ENCODE measurements at places on chromosomes 6 and 20.

DNA sequence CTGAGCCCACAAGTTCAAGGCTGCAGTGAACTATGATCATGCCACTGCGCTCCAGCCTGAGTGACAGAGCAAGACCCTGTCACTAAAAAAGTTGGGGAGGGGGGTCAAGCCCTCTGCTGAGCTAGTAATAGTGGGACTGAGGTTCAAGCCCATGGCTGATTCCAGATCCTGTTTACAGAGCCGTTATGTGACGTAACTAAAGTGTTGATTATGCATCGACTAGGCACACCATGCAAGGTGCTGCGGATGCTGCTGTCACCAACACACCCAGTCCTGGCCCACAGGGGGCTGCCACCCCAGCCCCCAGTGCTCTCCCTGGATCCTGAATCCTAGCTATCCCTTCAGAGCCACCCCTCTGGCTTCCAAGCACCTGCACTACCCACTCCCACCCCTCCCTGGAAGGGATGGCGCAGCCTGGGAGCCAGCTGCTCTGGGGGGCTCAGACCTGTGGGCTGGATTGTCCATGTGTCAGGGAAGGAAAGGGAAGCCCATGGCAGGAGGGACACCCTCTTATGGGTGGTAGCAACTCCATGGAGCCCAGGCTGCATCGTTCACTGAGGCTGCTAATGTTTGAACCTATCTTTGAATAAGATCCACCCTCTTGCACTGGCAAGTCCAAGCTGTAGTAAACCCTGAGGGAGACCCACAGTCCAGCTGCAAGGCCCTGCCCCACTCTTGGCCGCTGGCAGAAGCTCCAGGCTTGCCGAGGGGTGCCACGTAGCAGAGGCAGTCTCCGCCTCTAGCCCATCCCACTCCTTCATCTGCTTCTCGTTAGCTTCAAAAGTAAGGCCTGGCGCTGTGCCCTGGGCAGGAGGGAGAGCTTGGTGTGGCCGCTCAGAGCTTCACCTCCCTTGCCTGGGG is 95.0 kb downstream of the SNX5 start:
- DNase-seq: peak; percentile 99

DNA sequence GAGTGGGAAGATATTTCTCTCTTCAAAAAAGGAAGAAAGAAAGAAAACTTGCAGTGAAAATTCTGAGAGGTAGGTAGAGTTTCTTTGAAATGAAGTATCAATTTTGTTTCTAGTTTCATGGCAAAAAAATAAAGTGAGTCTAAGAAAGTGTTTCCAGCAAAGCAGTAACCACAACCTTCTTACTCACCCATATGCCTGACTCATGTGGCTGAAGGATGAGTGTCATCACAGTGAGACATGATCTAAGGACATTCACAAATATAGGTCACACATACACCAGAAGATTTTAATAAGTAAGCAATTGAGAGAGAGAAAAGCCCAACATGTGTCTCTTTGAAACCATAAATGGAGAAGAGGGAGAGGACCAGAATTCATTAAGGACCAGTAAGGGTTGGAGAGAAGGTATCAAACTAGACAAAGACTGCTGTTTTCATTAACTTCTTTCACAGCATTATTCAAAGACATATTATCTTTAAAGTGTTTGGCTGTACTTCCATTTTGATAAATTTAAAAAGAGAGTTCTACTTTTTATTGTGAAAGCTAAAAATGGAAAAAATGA is 169.5 kb downstream of the FRK start:
- DNase-seq: peak; percentile 81

DNA sequence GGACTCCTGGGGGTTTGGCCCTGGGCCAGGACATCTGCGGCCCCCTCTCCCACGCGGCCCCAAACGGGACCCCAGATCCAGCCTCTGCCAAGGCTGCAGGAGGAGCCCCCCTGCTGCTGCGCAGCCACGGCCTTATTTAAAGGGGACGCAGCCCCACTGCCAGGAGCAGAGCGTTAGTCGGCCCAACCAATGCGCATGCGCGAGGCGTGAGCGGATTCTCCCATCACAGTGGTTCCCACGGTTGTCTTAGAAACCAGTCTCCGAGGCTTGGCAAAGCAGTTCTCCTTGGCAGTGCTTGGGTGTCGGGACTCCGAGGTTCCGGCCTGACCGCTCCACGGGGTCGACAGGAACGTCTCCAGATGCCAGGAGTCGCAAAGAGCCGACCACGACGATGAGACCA is 288.3 kb upstream of the ZNF337 start:
- peak; percentile 60 for DNase-seq

GRCh38 chr20:40584130-40584809 is 104.8 kb downstream of the MAFB start:
- no peak for DNase-seq

GRCh38 chr6:41288030-41288753 is 1.7 kb upstream of the TREM1 start:
- peak; percentile 22 for DNase-seq

DNA sequence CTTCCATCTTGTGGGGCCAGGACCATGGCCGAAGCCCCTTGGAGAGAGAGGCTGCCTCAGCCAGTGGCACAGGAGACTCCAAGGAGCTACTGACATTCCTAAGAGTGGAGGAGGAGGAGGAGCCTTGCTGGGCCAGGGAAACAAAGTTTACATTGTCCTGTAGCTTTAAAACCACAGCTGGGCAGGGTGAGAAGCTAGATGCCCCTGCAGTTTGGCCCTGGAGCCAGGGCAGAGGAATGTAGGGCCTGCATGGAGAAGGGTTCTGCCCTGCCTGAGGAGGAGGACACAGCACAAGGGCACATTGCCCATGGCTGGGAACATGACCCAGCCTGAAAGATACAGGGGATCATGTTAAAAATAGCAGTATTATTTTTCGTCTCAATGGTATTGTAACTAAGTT is 37.4 kb downstream of the PLCG1 start:
- DNase-seq: no peak

DNA sequence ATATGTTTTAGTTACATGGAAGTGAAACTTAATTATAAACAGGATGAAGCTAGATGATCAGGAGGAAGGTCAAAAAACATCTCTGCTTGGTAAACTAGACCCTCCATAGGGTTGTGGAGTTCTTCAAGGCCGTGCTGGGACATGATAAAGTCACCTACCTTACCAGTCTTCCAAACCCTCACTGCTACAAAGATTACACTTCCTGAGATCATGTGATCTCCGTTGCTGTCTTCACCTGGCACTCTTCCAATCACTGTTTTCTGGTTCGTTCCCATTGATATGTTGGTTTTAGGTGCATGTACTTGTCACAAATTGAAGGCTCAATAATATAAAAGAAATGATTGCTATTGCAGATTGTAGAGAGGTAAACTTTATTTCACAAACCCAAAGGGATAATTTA is 161.5 kb upstream of the MAN1A1 start:
- DNase-seq: no peak

DNA sequence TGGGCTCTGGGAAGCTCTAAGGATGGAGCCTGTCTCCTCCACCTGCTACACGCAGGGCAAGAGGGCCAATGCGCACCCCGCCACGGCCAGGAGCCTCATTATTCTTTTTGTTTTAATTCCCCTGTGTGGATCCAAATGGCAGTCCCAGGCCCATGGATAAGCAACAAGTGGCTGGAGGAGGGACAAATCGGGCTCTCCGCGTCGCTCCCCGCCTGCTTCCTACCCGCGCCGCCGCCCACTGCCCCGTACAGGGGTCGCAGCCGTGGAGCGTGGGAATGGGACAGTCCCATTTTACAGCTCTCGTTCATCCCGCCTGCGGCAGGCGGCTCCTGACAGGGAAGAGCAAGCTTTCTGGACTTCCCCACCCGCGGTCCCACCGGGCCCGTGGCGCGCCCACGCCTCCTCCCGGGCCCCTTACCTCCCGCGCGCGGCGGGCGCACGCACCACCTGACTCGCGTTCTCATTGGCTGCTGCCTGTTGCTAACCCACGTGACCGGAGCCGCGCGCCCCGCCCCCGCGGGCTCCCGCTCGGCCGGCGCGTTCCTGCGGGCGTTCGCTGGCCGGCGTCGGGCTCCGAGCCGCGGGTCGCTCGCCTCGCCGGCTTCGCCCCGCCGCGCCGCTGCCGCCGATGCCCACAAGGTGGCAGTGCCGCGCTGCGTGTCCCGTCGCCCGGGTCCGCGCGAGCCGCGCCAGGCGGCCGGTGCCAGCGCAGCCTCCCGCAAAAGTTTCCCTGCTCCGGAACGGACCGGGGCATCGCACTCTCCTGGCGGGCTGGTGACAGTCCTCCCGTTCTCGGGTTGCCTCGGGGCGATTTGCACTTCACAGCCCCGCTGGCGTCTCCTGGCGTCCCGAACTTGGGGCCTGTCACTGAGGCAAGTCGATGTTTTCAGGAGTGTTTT is 93.3 kb downstream of the CD83 start:
- peak; percentile 88 for DNase-seq

GRCh38 chr6:626236-626635 is 30.7 kb downstream of the HUS1B start:
- DNase-seq: peak; percentile 49

- peak; percentile 74 for DNase-seq
These were observed 60.9 kb downstream of the EPB41L2 start for GRCh38 chr6:131001945-131002660.

GRCh38 chr20:61643656-61644377 is 391.8 kb downstream of the CDH4 start:
- no peak for DNase-seq

- DNase-seq: no peak
These were observed 743.3 kb downstream of the CD109 start for GRCh38 chr6:74439123-74439811.

GRCh38 chr20:24032400-24032898 is 43.9 kb upstream of the GGTLC1 start:
- DNase-seq: no peak

DNA sequence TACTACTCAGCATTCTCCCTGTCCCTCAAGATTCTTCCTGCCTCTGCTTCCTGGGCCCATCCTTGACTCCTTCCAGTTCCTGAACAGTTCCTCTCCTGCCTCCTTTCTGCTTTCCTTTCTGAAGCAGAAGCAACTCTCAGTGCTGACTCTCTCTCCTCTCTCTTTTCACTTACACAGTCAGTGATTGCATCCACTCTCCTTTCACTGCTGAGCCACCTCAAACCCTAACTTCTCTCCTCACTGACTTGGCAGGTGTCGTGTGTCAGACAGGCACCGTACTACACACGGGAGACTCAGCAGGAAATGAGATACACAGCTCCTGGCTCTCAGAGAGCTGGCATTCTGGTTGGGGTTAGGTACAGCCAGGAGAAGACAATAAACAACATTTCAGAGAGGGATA is 5.6 kb downstream of the ABHD16A start:
- DNase-seq: no peak

DNA sequence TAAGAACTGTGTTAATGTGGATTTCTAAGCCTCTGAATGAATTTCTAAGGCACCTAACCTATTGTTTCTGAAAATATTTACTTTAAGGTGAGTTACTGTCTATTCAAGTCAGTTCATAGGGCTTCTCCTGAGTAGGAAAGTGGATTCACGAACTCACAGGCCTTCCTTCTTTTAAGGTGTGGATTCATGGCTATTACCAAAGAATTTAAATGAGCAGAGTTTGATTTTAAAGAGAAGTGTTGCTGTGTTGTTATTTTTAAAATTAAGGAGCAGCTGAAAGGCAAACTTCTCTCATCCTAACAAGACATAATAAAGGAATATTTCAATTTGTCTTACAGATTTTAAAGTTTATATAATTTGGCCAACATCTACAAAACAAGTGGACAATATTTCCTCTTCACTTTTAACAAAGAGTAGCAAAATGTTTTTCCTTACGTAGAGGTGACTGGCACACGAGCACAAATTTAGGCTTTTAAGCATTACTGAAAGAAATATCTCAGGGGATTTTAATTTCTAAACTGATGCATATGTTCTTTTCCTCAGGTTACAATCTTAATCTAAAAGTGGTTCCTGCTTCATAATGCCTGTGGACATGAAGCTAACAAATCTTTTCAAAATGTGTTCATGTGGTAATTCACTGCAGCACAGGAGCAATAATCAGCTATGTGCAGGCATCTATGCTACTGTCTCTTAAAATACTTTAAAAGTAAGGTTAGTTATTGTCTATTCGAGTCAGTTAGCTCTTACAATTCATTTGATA is 602 bp upstream of the TSPYL4 start:
- DNase-seq: no peak

DNA sequence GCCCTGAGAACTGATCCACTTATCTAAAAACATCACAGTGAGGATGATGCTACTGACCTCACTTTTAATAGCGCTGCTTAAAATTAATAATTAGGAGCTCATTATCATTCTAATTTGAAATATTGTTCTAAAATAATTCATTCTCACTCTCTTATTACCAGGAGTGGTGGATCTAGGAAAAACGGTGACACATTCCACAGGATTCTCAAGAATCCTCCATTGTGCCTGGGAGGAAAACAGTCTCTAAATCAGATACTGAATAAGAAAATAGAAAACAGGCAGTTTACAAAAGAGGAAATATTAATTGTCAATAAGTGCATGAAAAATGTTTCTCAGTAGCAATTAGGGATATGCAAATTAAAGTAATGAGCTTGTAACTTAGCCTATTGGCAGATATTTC is 187.4 kb downstream of the TENT5A start:
- peak; percentile 36 for DNase-seq

GRCh38 chr6:170053966-170054661 is 236.8 kb downstream of the DLL1 start:
- DNase-seq: no peak

DNA sequence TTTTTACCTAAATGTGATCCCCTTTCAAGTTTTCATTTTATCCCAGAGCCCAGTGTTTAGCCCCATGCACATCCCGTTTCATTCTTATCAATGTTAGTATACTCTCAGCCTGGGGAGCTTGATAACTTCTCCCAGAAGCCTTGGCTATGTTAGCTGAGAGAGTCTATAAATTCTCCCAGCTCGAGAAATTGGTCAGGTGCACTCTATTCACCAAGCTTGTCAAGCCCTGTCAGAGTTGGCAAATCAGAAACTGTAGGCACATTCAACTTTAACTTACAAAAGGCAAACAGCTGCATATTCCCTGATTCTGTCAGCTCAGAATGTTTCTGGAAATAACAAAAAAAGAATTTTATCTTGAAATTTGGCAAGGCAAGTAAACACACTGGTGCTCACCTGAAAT is 62.2 kb upstream of the IMPG1 start:
- DNase-seq: no peak

- peak; percentile 75 for DNase-seq
These were observed 304.5 kb downstream of the PRL start for GRCh38 chr6:21992178-21992967.

DNA sequence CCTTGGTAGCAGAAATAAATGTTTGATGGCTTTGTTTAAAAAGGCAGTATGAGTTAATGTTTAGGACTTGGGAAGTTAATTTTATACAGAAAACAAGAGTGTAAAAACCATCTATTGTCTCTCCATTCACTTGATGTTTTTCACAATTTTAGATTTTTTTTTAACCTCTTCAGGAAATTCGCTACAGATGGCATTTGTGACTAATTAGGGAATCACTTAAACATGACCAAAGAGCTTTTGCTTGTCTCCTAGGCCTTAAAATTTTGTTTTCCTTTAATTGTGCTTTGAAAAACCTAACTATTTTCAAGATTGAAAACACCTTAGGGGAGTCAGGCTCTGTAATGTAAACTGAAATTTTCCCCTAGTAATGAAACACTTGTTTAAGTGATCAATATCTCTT is 17.3 kb downstream of the TULP4 start:
- no peak for DNase-seq

- DNase-seq: no peak
These were observed 9.1 kb downstream of the ATP9A start for GRCh38 chr20:51758978-51759544.

GRCh38 chr6:143775336-143775735 is 67.8 kb upstream of the LTV1 start:
- DNase-seq: no peak

- DNase-seq: no peak
These were observed 313.9 kb downstream of the THBS2 start for GRCh38 chr6:168939796-168940195.

All from fibroblast of upper back skin (primary cell).